ENCODE measurements at places on chromosomes 7 and 10.

DNA sequence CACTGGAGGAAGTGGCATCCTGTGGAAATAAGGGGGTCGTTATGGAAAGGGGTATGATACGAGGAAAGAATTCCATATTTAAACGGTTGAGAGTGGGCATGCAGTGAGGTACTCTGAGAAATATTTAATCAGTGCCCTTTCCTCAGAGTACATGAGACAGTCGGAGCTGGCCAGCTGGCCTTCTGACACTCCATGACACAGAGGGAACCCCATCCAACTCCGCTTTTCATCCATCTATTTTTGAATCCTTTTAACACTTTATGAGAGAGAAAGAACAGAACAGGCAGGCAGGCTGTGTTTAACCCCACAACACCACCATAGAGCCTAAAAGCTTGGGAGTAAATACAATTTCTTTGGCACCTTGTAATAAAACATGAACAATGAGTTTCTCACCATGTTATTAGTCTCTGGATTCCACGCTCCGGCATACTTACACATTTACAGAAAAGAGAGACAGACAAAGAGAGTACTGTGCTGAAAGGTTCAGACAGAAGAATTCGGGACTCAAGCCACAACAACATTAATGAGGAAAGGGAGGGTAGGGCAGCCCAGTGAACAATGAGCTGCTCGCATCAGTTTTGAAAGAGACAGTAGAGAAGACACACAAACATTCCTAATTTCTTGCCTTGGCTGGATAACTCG, 124.2 kb upstream of the PDLIM1 start:
- peak; percentile 34 for DNase-seq

- DNase-seq, result no peak
Observed at GRCh38 chr10:128384831-128385230, 258.6 kb upstream of the MKI67 start.

DNA sequence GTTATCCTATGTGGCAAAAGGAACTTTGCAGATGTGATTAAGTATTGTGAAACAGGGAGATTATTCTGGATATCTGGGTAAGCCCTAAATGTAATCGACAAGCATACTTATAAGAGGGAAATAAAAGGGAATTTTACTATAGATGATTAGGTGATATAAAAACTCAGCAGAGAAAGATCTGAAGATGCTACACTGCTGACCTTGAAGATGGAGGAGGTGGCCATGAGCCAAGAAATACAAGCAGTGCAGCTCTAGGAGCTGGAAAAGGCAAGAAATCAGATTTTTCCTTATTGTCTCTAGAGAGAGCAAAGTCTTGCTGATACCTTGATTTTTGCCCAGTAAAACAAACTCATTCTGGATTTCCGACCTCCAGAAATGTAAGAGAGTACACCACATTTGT, 67.7 kb downstream of the BRAF start:
- no peak for DNase-seq

GRCh38 chr7:66150471-66150870, 35.8 kb downstream of the CRCP start:
- DNase-seq, result peak; percentile 56

DNA sequence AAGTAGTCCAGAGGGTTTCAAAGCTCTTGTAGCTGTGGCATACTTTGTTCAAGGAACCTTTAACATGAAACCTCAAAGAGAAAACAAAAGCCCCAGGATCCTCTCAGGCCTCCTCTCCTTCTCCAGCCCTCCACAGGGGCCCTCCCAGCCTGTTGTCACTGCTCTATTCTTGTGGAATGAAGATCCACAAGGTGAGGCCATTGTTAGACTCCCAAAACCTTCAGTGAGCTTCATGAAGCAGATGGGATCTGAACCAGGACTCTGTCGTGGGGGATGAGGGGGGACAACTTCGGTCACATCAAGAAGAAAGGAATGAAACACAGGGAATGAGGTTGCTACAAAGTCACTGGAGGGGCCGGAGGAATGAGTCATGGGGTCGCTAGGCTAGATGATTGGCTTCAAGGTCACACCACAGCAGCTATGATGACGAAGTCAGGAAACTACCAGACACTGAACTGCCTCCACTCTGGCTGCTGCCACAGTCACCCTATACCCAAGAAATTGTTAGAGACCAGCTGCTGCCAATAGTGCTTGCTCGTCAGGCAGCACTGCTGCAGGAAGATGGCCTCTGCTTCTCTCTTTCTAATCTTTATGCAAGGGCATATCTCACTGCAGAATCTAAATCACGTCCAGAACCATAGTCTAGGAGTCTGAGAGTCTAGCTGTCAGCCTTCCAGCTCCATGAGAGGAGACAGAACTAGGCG, 208.8 kb downstream of the HIBADH start:
- DNase-seq, result peak; percentile 73

GRCh38 chr10:114289096-114289436, 50.0 kb downstream of the VWA2 start:
- no peak for DNase-seq

DNA sequence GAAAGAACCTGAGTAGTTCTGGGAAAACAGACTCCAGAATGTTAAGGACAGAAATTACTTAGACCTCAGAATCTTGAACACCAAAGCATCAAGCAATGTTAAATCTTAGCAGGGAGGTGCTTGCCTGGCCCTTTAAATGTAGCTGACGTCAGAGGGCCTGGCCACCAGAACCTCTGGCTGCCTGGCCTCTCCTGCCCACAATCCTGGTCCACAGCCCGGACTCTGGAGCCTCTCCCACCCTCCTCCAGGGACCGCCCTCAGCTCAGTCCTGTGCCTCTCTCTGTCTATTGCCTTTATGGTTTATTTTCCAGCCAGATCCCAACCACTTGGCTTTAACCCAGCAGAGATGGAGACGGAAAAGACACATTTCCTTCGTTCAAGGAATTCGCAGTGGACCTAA, 42.2 kb upstream of the EGR2 start:
- DNase-seq, result peak; percentile 74

DNA sequence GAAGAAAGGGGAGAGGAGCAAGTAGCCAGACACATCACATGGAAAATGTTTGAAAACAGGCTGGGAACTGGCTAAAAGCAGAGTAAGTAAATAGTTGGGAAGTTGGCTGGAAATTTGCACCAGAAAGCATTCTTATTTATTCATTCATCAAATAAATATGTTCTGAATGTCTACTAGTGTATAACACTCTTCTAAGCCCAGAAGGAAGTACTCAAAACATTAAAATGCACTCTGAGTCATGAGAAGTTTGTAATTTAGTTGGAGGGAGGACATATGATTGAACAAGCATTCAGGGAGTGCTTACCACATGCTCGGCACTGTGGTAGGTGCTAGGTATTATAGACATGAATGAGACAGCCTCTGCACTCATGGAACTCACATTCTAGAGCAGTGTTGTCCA, 37.0 kb upstream of the CNNM1 start:
- DNase-seq, result peak; percentile 91

GRCh38 chr7:44284216-44284615, 41.2 kb downstream of the CAMK2B start:
- DNase-seq, result no peak

- DNase-seq, result no peak
Observed at GRCh38 chr10:12481924-12482323, 132.6 kb downstream of the CAMK1D start.

DNA sequence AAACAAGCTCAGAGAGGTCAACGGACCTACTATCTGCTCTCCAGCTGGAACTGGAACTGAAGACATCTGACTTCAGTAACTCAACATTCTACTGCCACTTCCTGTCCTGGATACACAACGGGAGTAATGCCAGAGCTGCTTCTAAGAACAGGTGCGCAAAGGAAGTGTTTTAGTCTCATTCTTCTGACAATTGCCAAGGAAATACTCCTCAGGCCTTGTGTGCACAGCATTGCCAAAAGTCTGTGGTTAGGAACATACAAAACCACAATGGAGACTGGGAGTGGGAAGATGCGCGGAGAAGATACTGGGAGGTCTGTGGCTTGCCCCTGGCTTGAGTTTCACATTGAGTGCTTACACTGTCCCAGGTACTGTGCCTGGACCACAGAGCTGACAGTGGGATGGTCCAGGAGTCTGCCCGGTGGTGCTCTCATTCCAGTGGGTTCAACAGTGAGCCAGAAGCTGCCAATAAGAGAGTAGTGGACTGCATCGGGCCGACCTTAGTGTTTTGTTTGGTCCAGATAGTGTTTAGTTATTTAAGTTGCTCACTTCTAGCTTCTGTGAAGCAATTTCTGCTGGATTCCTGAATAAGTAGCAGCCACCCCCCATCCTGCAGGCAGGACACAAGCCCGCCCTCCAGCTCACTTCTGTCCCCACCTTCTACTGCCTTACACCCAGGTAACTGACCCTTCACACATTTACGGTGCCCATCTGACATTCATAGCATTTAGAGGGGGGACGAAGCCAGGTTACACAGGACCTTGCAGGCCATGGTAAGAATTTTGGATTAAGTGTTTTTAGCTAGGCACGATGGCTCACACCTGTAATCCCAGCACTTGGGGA, 10.3 kb downstream of the TBL2 start:
- DNase-seq, result no peak

DNA sequence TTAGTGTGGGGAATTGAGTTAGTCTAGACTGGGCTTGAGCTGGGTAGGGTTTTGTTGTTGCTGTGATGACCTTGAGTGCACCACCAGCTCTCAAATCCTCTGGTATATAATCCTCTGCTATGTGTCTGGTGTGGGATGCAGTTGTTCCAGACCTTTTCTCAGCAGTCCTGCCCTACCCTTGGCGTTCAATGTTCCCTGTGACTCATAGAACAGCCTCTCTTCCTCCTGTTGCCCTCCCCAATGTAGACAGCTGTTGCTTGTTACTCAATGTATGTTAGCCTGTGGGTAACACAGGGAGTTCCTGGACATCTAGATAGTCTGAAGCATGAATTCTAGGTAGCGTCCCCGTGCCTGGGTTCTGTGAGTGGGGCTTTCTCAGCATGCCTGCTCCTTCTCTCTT, 19.8 kb downstream of the ACBD7 start:
- peak; percentile 62 for DNase-seq

DNA sequence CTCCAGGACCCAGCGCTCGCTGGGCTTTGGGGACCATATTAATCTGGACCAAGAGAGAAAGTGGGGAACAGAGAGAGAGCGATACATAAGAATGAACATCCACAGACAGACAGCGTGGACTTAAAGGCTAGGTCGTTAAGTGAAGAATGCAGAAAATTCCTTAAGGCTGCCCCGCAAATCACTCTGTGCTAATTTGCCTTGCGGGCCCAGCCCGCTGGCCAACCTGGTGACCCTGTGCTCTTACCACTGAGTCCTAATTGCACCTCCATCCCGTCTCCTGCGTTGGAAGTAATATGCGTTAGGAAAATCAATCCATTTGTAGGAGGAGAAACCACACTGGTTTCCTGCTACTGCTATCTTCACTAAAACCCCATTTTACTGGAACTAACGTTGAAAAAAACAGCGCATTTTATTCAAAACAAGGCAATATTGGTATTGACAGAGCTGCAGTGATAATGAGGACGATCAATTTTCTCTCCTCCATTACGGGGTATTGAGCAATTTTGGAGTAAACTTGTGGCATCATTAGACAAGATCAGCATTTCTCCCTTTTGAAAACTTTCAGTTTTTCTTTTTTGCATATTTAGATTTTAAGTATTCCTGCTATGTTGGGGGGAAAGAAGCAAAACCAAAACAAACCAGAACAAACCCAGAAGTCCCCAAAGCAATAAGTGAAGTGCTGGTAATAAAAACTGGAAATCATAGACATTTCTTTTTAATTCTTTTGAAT, 85.2 kb downstream of the WDFY4 start:
- DNase-seq, result no peak

DNA sequence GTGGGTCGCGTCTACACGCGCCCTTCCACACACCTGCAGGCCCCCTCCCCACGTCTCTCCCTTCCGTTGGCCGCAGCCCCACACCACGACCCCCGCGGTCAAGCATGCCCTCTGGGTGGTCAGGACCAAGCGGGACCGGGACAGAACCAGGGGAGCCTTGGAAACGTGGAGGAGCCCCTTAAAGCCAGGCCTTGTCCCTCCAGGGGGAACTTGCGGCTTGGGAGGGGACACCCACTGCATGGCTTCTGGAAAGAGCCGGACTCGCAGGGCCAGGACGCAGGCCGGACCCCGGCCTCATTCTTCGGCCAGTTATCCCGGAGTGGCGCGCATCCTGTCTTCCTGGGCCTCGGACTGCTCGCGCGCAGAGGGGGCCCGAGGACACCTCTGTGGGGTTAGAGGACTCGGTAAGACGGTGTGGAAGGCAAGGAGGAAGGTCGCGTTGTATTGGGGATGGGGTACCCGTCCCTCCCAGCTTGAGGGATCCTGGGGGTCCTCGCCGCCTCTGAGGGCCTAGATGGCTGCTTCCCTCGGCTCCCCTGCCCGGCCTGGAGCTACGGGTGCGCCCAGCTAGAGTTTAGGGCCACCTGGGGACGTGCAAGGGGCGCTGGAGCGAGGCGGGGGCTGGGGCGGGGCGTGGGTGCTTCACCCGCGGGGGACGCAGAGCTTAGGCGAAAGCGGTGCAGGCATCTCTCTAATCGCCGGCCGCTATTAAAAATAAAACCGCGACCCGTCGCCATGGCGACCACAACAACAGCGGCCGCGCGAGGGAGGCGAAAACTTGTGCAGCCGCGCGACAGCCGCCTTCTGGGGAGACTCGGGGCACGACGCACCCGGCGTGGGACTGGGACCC, 1.8 kb upstream of the PDGFA start:
- DNase-seq, result peak; percentile 67

DNA sequence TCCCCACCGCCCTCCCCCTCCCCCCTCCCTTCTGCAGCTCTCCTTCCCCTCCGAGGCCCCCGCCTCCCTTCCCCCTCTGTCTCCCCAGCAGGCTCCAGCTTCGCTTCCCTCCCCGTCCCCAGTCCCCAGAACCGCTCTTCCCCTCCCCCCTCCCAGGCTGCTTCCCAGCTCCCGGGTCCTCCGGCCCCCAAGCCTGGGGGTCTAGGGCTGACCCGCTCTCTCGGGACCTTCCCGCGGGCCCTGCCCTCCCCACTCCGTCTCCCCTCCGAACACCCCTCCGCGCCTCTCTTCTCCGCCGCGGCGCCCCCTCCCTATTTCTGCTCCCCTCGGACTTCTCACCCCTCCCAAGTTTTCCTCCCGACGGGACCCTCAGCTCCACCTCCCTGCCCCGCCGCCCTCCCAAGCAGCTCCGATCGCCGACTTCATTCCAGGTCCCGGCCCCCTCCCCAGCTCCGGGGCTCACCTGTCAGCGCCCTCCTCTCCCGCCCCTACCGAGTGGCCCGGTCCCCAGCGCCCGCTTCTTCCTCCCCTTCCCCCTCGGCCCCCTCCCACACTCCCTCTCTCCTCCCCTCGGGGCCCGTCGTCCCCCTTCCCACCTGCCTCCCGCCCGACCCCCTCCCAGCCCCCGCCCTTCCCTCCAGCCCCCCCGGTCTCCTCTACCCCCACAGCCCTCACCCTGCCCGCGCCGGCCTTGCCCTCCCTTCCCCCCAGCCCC, 990 bp downstream of the ZNF467 start:
- peak; percentile 20 for DNase-seq
